CD4-positive, alpha-beta memory T cell (primary cell): ENCODE measurements at places on chromosomes 6 and 20.
A peak's percentile ranks its signal among the peaks of the same experiment; 100 is the strongest.

DNA sequence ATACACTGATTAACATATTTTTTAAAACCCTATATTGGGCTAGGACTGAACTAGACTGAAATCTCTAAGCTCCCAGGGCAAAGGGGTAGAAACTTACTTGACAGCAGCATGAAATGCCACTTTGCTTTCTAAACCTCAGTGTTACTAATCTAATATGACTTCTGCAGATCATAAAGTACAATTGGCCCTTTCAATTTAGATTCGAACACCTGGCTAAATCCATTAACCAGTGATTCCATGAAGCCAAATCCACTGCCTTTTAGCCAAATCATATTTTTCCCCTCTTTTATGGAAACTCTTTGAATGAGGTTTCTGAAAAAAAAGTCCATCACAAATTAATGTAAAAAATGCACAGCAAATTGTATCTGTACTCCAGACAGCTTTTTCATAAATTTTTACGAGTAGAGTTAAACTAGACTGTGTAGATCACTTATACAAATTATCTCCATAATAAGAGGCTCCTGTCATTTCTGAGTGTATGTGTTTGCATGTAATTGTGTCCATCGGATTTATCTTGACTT, 25.7 kb downstream of the EPHA7 start:
- DNase-seq: no peak

DNA sequence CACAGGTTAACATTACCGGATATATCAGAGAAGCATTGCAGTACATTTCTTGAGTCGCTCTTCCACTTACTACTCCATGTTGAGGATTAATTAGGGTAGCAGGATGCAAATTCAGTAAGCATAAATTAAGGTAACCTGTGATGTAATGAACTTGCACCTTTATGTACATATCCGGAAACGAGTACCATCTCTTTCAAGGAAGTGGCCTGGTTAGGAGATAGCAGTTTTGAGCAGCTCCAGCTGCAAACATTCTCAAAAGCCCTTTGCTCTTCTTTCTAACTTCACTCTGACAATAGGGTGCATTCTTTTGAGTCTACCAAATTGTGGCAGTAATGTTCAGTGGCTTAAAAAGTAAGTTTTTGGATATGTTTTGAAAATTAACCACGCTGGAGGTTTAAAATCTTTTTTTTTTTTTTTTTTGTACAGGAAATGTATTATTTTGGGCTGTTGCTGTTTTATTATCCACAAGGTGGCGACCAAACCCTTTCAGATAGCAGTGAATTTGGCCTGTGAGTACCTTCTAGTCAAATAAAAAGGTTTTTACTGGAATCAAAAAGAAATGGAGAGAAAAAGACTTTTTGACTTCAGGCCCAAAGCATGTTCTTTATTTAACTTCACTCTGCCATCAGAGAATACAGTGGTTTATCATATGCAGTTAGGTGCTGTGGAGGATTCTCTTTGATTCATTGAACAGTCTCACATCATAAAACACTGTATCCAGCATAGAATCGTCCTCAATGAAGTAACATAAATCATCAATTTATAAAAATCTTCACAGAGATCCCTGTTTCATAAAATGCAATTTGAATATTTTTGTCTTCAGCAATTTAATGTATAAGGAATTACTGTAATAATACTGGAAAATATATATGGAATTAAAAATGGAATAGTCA, 8.9 kb downstream of the FAM217B start:
- peak; percentile 71 for DNase-seq

DNA sequence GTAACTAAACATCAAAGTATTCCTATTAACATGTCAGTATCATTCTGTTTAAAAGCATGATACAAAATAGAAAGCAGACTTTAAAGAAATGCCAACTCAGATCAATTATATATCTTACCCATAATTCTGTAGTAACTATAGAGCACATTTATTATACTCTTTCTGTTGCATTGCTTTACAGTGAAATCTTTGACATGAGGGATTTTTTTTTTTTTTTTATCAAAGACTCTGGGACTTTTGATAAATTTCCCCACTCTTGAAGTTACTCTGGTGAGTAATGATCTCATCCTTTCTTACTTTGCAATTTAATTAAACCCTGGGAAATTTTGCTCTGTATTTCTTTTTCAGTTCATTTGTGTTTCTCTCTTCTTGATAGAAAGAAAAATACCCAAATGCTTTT, 17.4 kb downstream of the ADGRF4 start:
- DNase-seq: no peak

DNA sequence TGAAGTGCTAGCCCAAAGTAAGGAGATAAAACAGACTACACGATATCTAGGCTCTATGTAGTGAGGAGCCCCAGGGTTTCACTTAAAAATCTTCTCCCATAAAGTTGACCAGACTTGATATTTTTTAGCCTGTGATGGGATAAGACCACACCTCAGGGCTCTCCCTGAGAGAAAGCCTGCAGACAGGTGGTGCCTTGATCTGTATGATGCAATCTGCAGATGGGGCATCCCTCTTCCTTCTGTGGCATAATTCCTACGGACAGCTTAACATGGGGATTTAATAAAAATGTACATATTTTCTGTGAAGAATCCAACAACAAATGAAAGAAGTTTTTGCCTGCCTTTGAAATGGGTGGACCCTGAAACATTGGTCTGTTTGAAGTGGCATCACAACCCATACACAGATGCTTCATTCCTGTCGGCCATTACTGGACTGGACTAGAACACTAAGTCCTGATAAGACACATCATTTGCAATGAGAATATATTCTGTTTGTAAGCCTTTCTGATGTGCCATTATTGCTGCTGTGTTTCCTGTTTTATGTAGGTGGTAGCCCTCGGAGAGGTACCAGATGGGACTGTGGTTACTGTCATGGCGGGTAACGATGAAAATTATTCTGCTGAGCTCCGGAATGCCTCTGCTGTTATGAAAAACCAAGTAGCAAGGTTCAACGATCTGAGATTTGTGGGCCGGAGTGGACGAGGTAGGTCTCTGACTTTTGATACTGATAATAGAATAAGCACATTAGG, 53.8 kb upstream of the SUPT3H start:
- DNase-seq: peak; percentile 24

DNA sequence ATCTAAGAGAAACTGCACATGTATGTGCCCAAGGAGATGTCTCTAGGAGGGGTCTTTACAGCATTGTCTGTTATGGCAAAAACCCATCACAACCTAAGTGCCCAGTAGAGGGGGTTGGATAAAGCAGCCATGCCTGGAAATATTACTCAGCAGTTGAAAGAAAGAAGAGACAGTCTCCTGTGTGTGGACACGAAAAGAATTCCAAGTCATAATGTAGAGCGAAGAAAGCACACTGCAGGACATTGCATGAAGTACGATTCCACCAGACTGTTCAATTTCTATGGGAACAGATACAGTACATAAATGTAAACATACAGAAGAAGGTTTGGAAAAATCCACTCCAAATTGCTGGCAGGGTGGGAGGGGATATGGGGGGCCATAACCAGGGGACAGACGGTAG, 7.3 kb upstream of the TGM2 start:
- no peak for DNase-seq

GRCh38 chr6:112443179-112444065, 96.3 kb downstream of the RFPL4B start:
- no peak for DNase-seq

DNA sequence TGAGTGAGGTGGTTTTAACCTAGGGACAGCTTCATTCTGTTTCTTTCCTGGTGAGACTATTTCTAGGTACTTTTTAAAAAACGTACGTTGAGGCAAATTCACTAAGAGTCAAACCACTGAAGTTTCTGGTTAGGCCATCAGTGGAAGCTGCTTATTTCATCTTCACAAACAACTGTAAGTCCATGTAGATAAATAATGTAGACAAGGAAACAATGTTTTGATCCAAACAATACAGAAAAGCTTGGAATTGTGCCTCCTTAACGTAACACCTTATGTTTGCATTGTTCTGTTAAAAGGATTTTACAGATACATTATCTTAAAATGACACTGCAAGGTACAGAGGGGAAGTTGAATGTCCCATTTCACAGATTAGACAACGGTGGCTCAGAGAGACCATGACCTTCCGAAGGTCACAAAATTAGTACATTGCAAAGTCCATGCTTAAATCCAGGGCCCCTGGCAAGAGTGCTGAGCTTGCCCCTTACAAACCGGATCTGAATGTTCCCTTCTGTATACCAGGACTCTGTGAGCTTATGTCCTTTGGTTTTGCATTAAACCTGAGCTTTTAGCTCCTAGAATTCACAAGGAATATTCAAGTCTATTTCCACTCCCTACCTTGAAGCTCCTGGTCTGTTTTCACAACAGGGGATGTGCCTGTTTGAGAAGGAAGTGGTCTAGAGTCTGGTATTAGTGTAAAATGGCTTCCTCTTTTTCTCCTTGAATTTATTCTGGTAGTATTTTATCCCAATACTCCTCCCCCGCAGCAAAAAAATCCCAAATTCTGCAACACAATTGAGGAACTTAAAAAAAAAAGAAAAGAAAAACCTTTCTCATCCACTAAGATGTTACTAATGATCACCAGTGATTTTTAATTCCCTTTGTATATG, 28.9 kb upstream of the ZNF217 start:
- DNase-seq: no peak

- no peak for DNase-seq
Measured at GRCh38 chr20:38109591-38110524, 55.2 kb downstream of the TGM2 start.

- DNase-seq: no peak
Measured at GRCh38 chr20:53914781-53915445, 155.5 kb downstream of the BCAS1 start.

DNA sequence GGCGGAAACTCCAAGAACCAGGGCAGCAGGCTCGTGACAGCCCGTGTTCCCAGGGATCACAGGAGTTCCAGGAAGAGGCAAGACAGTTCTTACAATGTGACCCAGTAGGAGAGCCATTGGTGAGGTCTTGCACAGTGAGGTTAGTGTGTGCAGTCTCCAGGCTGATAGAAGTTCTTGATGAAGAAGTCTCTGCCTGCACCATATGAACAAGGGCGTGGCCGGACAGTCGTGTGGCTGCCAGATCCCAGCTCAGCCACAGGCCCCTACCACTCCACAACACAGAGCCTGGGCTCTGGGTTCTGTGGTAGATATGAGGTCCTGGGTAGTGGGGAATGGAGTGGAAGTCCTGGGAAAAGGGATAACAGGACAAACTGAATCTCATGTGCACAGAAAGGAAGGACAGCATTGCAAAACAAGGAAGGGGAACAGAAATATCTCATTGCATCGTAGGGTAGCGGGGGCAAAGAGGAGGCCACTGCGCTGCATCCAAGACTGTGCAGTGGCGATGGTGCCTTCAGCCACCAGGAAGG, 65.2 kb downstream of the STX11 start:
- DNase-seq: no peak

DNA sequence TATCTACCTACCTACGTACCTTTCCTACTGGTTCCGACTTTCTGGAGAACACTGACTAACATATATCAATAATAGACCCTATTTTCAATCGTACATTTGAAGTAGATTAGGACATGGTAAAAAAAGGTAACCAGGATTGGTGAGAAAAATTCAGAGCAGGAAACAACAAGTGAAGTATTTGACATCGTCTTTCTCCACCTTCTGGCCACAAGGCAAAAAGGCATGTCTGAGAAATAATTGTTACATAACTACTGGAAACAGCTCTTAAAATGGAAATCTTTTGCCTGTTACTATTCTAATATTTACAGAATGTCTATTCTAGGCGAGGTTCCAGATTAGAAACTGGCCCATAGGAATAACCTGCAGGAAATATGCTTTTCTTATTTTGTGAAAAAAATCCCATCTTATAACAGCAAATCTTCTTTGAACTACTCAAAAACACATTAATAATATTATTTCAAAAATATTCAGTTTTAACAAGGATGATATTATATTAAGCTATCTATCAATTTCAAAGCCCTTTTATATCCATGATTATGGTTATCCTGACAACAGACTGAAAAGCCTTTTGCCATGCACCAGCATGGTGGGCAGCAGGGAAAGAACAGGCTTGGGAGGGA, 80.8 kb downstream of the RCAN2 start:
- DNase-seq: no peak

DNA sequence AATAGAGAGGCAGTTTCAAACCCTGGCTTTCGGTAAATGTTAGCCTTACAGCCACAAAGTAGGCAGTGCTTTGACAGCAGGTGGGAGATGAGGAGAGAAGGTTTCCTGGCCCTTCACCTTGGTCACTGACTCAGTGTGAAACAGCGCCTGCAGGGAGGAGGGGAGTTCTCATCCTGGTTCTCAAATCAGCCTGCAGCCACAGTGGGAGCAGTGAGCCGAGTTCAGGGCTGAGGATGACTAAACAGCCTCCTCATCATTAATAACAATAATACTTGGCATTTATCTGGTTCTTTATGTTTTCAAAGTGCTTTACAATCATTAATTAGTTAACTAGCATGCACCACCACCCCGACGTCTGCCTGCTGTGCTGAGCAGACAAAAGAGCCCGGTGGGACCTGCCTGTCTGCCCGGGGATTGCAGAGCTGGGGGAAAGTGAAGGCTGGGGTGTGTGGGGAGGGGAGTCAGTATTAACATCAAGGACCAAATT, 59.6 kb downstream of the PRDM1 start:
- DNase-seq: no peak

DNA sequence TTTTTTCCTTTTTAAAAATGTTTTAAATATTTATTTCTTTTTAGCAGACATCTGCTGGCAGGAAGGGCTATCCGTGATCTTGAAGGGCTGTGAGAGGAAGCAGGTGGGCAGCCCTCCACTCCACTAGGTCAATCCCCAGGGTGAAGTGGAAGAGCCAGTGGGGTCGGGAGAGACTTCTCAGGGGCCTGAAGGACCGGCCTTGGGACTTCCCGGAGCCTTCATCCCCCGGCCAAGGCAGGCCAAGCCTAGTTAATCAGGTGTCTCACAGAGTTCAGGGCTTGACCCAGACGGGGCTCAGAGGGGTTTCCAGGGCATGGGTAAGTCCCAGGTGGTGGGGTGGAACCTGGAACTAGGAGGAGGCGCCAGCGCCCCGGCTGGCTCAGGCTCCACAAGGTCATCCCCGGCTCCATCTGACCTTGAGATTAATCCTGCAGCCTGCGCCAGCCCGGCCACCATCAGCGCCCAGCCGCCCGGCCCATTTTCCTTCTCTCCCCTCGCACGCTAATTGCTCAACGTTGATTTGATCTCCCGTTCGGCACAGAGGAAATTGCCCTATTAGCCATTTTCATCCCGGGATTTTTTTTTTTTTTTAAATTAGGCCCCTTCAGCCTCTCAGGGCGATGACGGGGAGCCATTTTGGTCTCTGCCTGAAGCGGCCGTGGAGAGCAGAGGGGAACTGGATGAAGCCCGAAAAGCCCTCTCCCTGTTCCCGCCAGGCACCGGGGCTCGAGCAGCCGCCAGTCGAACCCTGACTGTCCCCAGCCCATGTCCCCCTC, 44.4 kb downstream of the MDFI start:
- no peak for DNase-seq
